Tibial nerve (tissue), 4 donors: ENCODE measurements at places on chromosomes 7 and 10. TPM values are rescaled to one million over a fixed set of nuclear protein-coding genes. Genes with fewer than 3 reads are reported as not detected.

- H3K4me1 ChIP-seq: no peaks in the 10 kb centered on the region
- H3K4me3 ChIP-seq: no peak overlapping the region
- no peaks in the 10 kb centered on the region for H3K27me3 ChIP-seq
Observed at GRCh38 chr10:65622608-65623007, 1303.2 kb upstream of the LRRTM3 start.

DNA sequence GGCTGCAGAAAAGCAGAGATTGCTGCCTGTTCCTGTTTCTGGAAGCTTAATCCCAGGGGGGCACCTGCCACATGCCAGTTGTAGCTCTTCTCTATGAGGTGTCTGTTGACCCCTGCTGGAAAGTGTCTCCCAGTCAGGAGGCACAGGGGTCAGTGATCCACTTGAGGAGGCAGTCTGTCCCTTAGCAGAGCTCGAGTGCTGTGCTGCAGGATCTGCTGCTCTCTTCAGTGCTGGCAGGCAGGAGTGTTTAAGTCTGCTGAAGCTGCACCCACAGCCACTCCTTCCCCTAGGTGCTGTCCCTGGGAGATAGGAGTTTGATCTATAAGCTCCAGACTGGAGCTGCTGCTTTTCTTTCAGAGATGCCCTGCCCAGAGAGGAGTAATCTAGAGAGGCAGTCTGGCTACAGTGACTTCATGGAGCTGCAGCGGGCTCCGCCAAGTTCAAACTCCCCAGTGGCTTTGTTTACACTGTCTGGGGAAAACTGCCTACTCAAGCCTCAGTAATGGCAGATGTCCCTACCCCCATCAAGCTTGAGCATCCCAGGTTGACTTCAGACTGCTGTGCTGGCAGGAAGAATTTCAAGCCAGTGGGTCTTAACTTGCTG lies 57.6 kb upstream of the CROT start:
- no peaks in the 10 kb centered on the region for H3K4me1 ChIP-seq
- no peaks in the 10 kb centered on the region for H3K36me3 ChIP-seq
- DNase-seq: no peak
- H3K27me3 ChIP-seq: no peaks in the 10 kb centered on the region
- H3K4me3 ChIP-seq: no peak overlapping the region

DNA sequence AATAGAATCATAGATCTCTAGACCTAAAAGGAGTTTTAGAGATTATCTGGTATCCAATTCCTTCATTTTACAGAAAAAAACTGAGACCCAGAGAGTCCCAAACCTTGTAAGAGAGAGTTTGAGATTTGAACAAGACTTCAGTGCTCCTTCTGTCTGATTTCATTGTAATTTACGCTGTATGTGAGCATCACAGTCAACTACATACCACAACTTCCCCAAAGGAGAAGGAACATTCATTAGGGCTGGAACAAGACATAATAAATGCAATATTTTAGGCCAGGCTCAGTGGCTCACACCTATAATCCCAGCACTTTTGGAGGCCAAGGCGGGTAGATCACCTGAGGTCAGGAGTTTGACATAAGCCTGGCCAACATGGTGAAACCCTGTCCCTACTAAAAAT lies 17.3 kb upstream of the PRKAR2B start:
- no peak overlapping the region for H3K27ac ChIP-seq
- H3K4me3 ChIP-seq: no peak overlapping the region
- H3K4me1 ChIP-seq: no peaks in the 10 kb centered on the region
- H3K36me3 ChIP-seq: no peaks in the 10 kb centered on the region
- no peak for DNase-seq

- H3K27ac ChIP-seq: no peak overlapping the region
- H3K27me3 ChIP-seq: no peaks in the 10 kb centered on the region
- H3K4me1 ChIP-seq: no peaks in the 10 kb centered on the region
- no peak for DNase-seq
Observed at GRCh38 chr7:82017334-82017943, 247.6 kb upstream of the HGF start.

DNA sequence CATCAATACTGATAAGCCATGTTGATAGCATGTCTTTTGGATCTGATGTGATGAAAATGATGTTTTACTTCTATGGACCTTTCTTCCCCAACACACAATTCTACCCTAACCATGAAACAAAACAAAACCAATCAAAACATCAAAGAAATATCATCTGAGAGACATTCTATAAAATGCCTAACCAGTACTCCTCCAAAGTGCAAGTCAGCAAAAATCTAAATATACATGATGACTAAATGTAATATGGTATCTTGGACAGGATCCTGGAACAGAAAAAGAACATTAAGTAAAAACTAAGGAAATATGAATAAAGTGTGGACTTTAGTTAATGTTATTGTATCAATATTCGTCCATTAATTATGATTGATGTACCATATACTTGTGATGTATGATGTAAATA lies 625.1 kb downstream of the MAGI2 start:
- no peaks in the 10 kb centered on the region for H3K36me3 ChIP-seq
- H3K27ac ChIP-seq: no peak overlapping the region
- H3K4me1 ChIP-seq: no peaks in the 10 kb centered on the region
- H3K27me3 ChIP-seq: no peaks in the 10 kb centered on the region

The DCLRE1C gene
- 22.0 TPM for total RNA-seq

- H3K4me1 ChIP-seq: no peaks in the 10 kb centered on the region
- H3K4me3 ChIP-seq: no peak overlapping the region
- H3K27ac ChIP-seq: no peak overlapping the region
- DNase-seq: no peak
Observed at GRCh38 chr10:90913774-90914420, 7.0 kb downstream of the ANKRD1 start.

DNA sequence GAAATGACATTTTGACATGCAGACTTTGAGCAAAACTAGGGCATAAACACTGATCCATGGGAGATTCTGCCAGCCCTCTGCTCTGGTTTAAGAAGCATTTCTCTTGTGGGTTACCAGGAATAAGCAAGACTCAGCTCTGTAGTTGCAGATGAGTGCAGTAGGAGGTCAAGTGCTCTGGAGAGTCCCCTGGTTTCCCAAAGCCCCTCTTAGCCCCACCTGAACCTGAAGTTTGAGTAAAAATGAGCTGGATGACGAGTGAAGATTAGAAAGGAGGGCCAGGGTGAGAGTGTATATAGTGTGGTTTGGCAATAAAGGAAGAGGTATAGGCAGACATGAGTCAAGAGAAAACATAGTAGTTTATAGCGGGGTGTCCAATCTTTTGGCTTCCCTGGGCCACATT lies 220.3 kb downstream of the ARL4A start:
- no peaks in the 10 kb centered on the region for H3K4me1 ChIP-seq
- no peak overlapping the region for H3K27ac ChIP-seq
- H3K27me3 ChIP-seq: no peaks in the 10 kb centered on the region
- H3K36me3 ChIP-seq: no peaks in the 10 kb centered on the region

DNA sequence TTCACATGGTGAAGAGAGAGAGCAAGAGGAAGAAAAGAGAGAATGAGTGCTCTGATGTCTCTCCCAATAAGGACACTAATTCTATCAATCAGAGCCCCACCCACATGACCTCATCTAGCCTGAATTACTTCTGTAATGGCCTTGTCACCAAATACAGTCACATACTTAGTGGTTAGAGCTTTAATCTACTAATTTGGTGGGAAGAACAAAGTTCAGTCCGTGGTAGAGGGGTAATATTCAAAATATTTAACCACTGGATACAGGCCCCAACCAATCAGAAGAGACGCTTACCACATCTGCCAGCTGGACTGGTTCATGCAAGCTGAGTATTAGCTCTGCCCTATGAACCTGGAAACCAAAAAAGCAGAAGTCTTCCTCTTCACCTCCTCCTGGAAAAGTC lies 336.3 kb upstream of the NFE2L3 start:
- no peaks in the 10 kb centered on the region for H3K36me3 ChIP-seq
- H3K4me3 ChIP-seq: no peak overlapping the region
- H3K27ac ChIP-seq: no peak overlapping the region
- no peaks in the 10 kb centered on the region for H3K4me1 ChIP-seq

DNA sequence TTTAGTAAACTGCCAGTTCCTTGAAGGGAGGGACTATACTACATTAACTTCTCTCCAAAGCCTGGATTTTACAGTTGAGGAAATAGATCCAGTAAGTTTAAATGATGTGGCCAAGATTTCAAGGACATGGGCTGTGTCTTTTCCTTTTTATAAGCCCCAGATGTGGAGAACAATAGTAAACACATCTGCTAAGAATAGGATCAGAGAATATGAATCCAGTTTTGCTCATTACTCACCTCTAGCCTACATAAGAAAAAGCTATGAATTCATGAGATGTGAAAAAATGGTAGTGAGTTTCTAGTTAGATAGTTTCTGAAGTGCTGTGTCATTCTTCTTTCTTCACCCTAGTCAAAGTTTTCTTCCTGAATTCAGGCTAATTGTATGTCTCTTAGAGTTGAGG lies 38.6 kb downstream of the MAGI2 start:
- no peaks in the 10 kb centered on the region for H3K27me3 ChIP-seq
- no peaks in the 10 kb centered on the region for H3K36me3 ChIP-seq
- DNase-seq: no peak
- H3K4me3 ChIP-seq: no peak overlapping the region
- no peak overlapping the region for H3K27ac ChIP-seq
- H3K4me1 ChIP-seq: peaks cover 7% of the 10 kb centered on the region

- peaks cover 13% of the 10 kb centered on the region for H3K27me3 ChIP-seq
- no peaks in the 10 kb centered on the region for H3K36me3 ChIP-seq
- no peak overlapping the region for H3K4me3 ChIP-seq
- H3K27ac ChIP-seq: no peak overlapping the region
- no peak for DNase-seq
Observed at GRCh38 chr7:155193716-155194115, 104.0 kb upstream of the INSIG1 start.

DNA sequence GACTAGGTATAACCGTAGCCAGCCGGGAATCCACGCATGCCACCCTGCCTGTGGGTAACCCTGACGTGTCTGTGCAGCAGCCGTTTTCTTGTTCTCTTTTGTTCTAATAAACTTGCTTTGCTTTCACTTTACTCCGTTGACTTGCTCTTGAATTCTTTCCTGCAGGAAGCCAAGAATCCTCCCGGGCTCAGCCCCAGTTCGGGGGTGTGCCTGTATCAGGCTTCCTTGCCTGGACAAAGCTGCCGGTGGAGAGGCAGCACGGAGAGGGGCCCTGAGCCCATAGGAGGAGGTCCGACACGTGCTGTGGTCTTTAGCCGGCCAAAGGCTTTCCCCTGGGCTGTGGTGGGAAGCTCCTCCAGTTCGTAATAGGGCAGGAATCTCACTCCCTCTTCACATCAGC lies 256.5 kb upstream of the PPP2R2D start:
- H3K27ac ChIP-seq: no peak overlapping the region
- no peaks in the 10 kb centered on the region for H3K4me1 ChIP-seq
- H3K4me3 ChIP-seq: no peak overlapping the region

DNA sequence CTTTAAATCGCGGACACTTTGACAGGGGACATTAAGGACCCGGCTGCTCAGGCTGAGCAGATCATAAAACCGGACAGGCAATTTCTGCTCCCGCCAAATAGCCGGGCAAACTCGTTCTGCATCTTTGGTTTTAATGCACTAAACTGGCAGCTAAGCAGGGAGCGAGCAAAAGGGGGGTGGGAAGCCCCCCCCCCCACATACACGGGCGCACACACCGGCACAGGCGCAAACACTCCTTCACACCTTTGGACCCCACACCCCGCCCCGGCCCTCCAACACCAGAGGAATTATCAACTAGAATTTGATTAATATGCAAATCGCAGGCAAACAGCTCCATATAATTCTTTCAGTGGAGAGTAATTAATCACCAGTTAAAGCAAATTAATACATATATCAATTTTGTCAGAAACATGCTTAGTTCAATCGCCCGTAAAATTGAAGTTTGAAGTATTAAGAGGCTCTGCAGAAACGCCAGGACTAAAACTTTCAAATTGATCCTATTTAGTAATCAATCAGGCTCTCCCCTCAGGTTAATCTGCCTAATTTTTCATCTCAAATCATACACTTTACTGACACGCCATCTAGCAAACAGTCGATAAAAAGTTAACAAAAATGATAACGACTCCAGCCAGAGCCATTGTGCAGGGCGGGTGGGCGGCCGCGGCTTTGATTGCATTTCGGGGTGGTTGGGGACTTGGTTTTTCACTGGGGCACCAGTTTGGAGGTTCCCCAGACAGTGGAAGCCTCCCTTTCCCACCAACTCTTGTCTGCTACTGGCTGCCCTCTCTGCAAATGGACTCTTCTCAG lies 9.9 kb downstream of the LBX1 start:
- no peak overlapping the region for H3K27ac ChIP-seq
- no peak overlapping the region for H3K4me3 ChIP-seq
- DNase-seq: no peak

The AZGP1 gene
- 94.5 TPM for total RNA-seq

The TAS2R3 gene
- 5.4 TPM for total RNA-seq

The SCART1 gene
- total RNA-seq: 4.8 TPM

GRCh38 chr10:19986591-19986990 lies 170.4 kb downstream of the PLXDC2 start:
- no peaks in the 10 kb centered on the region for H3K27me3 ChIP-seq
- no peak overlapping the region for H3K27ac ChIP-seq
- H3K4me1 ChIP-seq: no peaks in the 10 kb centered on the region
- no peak overlapping the region for H3K4me3 ChIP-seq
- H3K36me3 ChIP-seq: no peaks in the 10 kb centered on the region

- no peak overlapping the region for H3K27ac ChIP-seq
- H3K36me3 ChIP-seq: no peaks in the 10 kb centered on the region
- H3K4me3 ChIP-seq: no peak overlapping the region
Observed at GRCh38 chr7:65371468-65371867, 2.2 kb upstream of the ZNF92 start.

DNA sequence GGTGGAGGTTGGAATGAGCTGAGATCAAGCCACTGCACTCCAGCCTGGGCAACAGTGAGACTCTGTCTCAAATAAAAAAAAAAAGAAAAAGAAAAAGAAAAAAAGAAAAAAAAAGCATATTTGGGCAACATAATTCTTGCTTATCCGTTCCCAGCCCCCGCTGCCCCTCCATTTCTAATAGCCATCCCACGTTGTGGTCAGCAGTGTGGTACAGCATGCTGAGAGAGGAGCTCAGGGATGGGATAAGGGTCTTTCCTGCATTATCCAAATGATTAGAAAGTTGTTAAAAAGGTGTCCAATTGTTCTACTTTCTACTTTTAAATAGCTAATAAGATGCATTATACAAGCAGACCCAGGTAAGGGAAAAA lies 104.9 kb upstream of the ZNF92 start:
- H3K4me1 ChIP-seq: peaks cover 11% of the 10 kb centered on the region
- no peaks in the 10 kb centered on the region for H3K27me3 ChIP-seq
- peak overlapping the region; percentile 26 for H3K4me3 ChIP-seq
- no peaks in the 10 kb centered on the region for H3K36me3 ChIP-seq

GRCh38 chr10:62814756-62815380 lies 1.3 kb downstream of the EGR2 start:
- H3K4me1 ChIP-seq: peaks cover 24% of the 10 kb centered on the region
- H3K4me3 ChIP-seq: peak overlapping the region; percentile 96
- DNase-seq: no peak
- peak overlapping the region; percentile 14 for H3K27ac ChIP-seq
- no peaks in the 10 kb centered on the region for H3K27me3 ChIP-seq

DNA sequence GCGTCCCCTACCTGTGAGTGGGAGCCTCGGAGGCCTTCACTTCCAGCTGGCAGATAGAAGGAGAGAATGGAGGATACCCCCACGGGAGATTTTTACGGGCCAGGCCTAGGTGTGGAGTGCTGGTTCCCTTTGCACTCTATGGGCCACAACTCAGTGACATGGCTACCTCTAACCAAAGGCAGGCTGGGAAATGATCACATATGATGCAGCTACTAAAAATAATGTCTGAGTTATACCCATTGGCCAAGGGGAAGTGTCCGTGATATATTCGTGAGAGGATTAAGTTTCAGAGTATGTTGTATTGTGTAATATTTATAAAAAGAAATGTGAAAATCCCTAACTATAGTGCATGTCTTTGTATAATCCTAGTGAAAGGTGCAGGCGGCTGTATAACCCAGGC lies 13.5 kb upstream of the HIPK2 start:
- no peaks in the 10 kb centered on the region for H3K36me3 ChIP-seq
- no peaks in the 10 kb centered on the region for H3K4me1 ChIP-seq
- no peak overlapping the region for H3K27ac ChIP-seq

The ICA1 gene
- 21.0 TPM for total RNA-seq
